ENCODE measurements at places on chromosomes 7 and 10.

- no peak for DNase-seq
Observed at GRCh38 chr7:77202481-77202976, 2.9 kb upstream of the FGL2 start.

DNA sequence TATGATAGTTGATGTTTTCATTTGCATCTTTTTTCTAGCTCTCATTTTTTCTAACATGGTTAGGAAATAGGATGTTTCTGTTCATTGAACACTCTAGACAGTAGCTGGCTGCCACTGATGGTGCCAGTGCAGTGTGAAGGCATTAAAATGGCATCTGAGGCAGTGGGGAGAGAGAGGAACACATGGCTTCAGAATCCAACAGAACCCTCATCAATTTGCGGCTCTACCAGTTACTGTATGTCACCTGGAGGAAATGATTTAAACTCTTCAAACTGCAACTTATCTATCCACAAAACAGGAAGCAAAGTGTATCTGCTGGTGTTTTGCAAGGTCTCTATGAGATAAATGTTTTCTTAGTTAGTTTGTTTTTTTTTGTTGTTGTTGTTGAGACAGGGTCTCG, 305.2 kb upstream of the PRKCQ start:
- no peak for DNase-seq

DNA sequence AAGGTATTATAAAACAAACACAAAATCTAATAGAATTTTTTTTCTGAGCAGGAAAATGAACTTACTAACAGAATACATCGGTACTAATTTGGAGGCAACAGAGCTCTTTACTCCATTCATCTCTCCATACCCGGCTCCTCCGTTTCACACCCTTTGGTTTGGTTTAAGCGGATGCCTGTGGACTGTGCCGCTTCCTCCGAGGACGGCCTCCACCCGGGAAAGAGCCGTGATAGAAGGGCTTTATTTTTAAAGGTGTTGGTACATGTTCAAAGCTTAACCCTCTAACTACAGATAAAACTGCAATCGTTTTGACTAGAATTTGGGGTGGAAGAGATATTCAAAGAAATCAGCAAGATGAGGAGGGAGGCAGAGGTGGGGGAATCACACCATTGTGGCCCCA, 1.9 kb downstream of the VIPR2 start:
- no peak for DNase-seq

GRCh38 chr7:42770114-42770513, 141.8 kb downstream of the C7orf25 start:
- peak; percentile 81 for DNase-seq

DNA sequence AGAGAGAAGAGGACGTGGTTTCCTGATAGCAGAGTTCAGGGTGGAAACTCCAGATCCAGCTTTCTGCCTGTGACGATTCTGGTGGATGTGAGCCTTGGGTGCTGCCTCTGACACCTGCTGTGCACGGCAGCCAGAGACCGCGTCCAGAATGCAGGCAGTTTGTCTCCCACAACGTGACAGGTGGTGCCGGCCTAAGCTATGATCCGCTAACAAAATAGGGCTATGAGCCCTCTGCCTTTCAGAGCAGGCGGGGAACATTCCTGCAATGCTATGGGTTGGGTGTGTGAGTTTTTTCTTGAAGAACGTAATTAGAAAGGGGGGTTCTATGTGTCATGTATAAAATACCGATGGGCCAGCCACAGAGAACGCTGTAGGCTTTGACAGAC, 297.3 kb upstream of the PRKCQ start:
- no peak for DNase-seq

Data from fibroblast of skin of right quadriceps (primary cell).